ENCODE measurements at places on chromosomes 2 and 18. TPM values are rescaled to one million over a fixed set of nuclear protein-coding genes. Genes with fewer than 3 reads are reported as not detected.

The ERBB4 gene
- under 0.01 TPM for total RNA-seq

The NT5C1B gene
- not detected for total RNA-seq

The ORMDL1 gene
- total RNA-seq, result 38.9 TPM

The LIPG gene
- total RNA-seq, result 9.5 TPM

The NIF3L1 gene
- 24.2 TPM for total RNA-seq

The FAM124B gene
- total RNA-seq, result not detected

The UGT1A8 gene
- total RNA-seq, result under 0.01 TPM

The NCKAP5 gene
- 0.26 TPM for total RNA-seq

The IGFBP2 gene
- total RNA-seq, result 41.1 TPM

The GLI2 gene
- total RNA-seq, result 0.26 TPM

The TRIB2 gene
- 6.5 TPM for total RNA-seq

The PLGLB2 gene
- not detected for total RNA-seq

The SERPINB10 gene
- 0.79 TPM for total RNA-seq

The HOXD3 gene
- total RNA-seq, result not detected

The REG1B gene
- total RNA-seq, result not detected

The PIEZO2 gene
- under 0.01 TPM for total RNA-seq

The HJURP gene
- under 0.01 TPM for total RNA-seq

The STPG4 gene
- under 0.01 TPM for total RNA-seq

The ST6GAL2 gene
- total RNA-seq, result not detected

The FZD7 gene
- total RNA-seq, result 1.8 TPM

The ING5 gene
- 19.7 TPM for total RNA-seq

The TTN gene
- under 0.01 TPM for total RNA-seq

The GALNT14 gene
- total RNA-seq, result 12.4 TPM

All from bronchial epithelial cell (primary cell).